ENCODE measurements at places on chromosomes 5 and 9.

GRCh38 chr5:122523776-122524175, 211.7 kb downstream of the SNCAIP start:
- no peak for DNase-seq

DNA sequence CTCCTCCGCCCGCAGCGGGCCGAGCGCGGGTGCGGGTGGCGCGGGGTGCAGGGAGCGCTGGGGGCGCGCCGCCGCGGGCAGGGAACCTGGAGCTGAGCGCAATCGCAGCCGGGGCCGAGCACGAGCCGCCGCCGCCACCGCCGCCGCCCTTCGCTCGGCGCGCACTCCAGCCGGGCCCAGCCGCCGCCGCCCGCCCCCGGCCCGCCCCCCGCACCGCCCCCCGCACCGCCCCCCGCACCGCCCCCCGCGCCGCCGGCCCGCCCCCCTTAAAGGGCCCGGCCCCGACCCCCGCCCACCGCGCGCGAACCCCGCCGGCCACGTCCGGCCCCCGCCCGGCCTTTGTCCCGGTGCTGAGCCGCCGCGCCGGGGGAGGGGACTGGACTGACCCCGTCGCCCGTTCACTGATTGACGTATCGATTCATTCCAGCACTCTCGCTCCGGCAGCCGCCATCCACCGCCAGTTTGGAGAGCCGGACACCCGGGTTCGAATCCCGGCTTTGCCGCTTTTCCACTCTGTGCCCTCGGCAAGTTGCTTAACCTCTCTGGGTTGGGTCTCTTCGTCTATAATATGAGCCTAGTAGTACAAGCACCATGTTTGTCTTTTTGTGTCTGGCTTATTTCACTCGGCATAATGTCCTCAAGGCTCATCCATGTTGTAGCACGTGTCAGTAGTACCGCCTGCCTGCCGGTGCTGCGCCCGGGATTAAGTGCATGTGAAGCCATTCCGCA, at the start of gene SH3PXD2B:
SH3PXD2B (minus strand) TSS at position 168 of the 729 bp plus-strand sequence. CDS start 173 bp downstream, outside the sequence.
- no peak for DNase-seq

GRCh38 chr9:130940027-130940549, 1.0 kb upstream of the FIBCD1 start:
- no peak for DNase-seq

GRCh38 chr5:101018299-101018698, 115.2 kb upstream of the ST8SIA4 start:
- DNase-seq = no peak

DNA sequence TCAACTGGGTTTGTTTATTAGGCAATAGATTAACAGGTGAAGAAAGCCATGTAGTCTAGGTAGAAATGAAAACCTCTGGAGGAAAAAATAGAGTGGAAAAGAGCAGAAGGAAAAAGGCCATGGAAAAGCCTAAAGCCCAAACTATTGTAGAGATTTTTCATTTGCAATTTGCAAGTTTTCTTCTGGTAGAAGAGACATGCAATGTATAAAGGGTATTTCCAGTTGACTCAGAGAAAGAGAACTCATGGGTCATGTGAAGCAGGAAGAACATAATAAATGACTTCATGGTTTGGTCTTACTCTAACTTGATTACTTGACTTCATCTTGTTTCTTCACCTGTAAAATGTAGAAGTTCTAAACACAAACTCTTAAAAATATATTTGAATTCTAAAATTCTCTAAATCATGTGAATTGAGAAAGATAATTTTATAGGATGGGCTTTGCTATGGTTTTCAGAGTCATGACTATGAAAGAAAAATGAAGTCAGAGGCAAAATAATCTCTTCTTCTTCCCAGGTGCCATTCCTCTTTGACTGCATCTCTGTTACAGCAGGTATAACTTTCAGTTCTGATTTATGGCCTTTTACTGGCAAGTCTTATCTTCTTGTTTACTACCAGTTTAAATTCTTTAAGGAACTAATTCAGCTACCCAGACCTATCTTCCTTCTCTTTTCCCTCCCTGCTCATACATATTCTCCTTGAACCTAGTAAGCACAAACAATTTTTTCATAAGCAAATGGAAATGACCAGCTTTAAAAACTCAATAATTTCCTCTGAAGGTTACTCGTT, 47.7 kb upstream of the TMC1 start:
- no peak for DNase-seq

DNA sequence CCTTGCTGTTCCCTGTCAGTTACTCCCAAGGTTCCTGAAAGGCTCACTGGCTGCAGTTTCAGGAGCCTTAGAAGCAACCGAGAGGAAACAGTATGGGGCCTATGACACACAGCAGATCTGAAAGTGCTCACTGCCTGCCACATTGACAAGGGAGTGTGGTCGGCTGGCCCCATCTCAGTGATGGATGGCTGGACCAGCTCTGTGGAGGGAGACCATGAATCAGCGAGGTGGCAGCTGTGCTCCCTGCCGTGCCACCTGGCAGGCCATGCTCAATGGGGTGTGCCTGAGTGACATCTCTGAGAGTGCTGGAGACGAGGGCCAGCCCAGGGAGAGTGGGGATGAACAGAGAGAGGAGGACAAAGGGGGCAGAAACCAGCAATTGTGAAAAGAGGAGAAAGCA, 49.1 kb downstream of the DOCK2 start:
- DNase-seq = no peak

DNA sequence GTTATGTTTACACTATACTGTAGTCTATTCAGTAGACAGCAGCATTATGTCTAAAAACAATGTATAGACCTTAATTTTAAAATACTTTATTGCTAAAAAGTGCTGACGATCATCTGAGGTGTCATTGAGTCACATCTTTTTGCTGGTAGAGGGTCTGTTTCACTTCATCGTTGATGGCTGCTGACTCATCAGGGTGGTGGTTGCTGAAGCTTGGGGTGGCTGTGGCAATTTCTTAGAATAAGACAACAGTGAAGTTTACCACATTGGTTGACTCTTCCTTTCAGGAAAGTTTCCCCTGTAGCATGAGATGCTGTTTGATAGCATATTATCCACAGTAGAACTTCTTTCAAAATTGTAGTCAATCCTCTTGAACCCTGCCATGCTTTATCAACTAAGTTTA, 150.3 kb downstream of the FBXL7 start:
- no peak for DNase-seq

GRCh38 chr9:129324808-129325502, 146.9 kb upstream of the IER5L start:
- DNase-seq = no peak

GRCh38 chr9:110157823-110158664, 49.9 kb downstream of the C9orf152 start:
- DNase-seq = no peak

- no peak for DNase-seq
These were observed at the start of gene CKMT2 for GRCh38 chr5:81233080-81233634. TSS of gene CKMT2 (plus strand) at chr5:81233322. CDS start at chr5:81251133, 17,811 bp downstream.

DNA sequence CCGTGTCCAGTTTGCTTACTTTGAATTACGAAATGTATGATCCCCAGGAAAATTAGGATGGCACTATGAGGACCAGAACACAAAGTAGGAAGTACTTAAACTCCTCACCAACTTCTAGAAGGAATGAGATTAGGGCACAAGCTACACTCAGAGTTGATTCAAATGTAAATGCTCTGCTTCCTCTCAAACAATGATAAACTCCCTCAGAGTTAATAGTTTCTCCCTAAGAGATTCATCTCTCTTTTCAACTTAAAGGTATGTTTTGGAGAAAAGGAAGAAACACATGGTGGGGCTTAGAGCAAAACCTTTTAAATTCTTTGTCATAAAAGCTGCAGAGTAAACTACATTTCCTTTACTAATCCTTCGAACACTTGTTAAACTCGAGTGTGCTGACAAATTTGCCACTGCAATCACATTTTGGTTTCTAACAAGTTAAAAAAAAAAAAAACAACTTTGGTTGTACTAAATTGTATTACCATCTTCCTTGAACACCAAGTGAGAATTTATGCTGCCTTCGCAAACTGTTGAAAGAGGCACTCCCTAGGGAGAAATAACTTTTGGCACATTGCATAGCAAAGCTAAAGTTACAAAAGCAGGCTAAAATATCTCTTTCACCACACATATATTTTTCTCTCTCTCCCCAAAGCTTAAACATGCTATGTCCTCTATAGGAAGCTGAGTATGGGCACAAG, 66.6 kb downstream of the DENND1A start:
- no peak for DNase-seq

- DNase-seq = no peak
These were observed 15.8 kb upstream of the NRARP start for GRCh38 chr9:137317718-137318511.

DNA sequence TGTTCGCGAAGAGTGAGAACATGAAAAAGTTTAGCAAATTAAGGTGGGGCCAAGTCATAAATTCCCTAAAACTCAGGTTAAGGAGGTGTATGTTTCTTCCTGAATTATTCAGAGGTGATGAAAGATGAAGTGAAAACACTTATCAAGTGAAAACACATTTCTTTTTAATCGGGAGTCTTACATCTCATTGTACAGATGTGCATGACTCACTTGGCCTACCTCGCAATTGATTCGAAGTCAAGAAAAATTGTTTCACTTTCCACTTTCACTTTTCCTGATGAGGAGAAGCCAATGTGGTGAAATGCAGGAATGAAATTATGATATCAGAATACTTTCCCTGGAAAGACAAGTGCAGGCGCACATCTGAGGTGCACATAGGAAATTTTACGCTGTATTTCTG, 78.7 kb downstream of the SLC25A46 start:
- DNase-seq = no peak

DNA sequence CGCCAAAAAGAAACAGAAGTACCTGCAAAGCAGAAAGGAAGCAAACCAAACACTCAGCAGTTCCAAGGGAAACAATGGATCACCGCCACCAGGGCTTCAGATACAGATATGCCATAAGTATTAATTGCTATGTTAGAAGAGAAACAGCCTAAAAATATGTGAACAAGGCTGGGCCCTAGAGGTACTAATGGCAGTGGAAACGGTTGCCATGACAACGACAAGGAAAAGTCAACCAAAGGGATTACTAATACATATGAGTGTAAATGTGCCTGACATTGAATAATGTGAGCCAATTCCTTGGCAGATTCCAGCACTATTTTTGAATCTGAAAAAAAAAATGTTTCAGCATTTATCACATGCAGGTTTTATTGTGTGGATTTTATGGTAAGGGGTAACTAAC, 75.0 kb downstream of the CAVIN4 start:
- no peak for DNase-seq

DNA sequence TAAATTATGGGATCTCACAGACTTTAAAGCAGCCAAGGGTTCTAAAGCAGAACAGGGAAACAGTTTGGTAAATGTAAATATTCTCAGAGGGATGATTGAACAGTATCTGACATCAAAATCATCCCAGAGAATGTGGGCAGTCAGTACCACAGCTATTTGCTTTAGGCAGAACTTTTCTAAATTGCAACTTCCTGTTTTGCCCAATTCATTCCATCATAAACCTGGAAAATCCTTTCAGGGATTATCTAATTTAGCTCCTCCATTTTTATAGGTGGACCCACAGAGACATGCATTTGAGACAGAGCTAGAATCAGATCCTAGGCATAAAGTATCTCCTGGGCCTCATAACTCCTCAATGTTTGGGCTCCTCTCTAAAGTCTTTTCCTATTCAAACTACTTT, 12.4 kb downstream of the NR6A1 start:
- no peak for DNase-seq

DNA sequence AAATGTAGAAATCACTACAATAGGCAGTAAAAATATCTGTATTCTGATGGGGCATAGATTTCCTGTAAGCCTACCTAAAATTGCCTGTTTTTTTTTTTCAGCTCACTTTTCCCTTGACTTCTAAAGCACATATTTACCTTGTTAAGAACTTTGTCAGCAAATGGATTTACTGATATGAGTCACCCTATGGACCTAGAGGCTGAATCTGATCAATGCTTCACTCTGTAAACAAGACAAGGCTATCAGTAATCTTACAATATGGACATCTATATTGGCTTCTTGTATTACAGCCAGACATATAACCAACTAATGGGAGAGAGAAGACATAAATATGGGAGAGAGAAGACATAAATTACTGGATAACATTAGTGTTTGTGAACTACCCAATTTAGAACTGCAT, 792.7 kb upstream of the CHD1 start:
- no peak for DNase-seq

DNA sequence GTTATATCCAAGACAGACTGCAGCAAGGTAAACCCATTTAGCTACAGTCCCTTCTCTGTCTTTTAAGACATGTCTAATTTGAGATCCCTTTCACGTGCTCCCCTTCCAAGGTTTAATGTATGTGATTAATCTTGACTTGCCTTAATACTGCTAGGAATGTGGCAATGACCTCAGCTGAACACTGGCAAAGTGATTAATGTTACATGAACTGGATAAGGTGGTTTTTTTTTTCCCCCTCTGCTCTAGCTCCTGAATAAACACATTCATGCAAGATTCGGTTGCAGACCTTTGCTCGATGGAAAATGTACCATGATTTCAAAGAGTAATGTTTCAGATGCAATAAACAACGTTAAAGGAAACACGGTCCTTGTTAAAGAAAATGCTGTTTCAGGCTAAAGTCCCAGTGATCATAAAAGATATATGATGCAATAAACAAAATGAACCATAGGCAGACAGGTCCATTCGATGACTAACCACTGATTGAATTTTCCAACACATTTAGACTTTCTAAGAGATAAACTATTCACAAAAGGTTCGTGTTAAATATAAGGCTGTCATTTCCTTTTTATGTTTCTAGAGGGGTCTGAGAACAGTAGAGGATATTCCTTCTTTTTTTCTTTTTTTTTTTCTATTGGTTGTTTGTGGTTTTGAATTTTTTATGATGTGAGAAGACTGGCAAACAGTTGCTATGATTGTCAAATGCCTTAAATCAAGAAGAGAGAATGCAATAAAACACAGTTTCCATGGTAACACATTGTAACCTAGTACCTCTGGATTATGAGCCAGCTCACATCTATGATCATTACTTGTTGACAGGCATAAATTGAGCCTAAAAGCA, 44.7 kb upstream of the ZNF608 start:
- no peak for DNase-seq

DNA sequence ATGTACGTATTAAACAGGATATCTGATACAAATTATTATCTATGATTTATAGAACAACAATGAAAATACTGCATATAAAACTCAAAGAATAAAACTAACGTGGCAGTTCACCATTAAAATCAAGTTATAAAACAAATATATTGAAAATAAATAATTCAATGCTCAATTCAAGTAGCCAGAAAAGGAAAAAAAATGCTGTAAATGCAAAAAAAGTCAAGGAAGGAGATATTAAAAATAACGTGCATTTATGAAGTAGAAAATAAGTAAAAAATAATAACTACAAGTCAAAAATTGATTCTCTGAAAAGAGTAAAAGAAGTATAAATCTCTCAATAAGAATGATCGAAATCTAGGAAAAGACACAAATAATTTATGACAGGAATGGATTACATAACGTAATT, 460.5 kb upstream of the CD180 start:
- DNase-seq = no peak

- DNase-seq = no peak
These were observed 330.7 kb downstream of the PDE4D start for GRCh38 chr5:59562756-59563389.

- no peak for DNase-seq
These were observed 87.0 kb upstream of the CCNH start for GRCh38 chr5:87499478-87500410.

GRCh38 chr5:179793468-179794139, at the start of gene LTC4S:
TSS of gene LTC4S (plus strand) at chr5:179793986. CDS start at chr5:179794081, 95 bp downstream.
- no peak for DNase-seq

GRCh38 chr5:57700484-57700883, 217.9 kb upstream of the ACTBL2 start:
- no peak for DNase-seq

GRCh38 chr9:102069969-102070368, 331.5 kb upstream of the GRIN3A start:
- no peak for DNase-seq
